ENCODE measurements at places on chromosomes 1 and 21.

- DNase-seq: no peak
Measured at GRCh38 chr1:155383406-155383805, 62.7 kb downstream of the RUSC1 start.

DNA sequence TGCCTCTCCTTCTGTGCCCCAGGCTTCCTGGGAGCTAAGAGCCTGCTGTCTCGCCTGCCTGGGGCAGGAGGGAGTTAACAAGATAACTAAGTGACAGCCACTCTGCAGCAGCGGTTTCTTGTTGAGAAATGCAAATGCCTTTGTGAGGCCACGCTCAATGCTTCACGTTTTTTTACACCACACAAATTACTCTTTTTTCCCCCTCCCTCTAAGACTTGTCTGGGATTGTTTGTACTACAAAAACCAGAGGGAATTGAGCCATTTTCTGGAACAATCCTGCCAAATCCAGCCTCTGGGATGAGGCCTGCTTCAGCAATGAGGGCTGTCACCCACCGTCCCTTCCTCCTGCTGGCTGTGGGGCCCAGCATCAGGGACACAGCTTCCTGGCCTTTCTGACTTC, 119.6 kb downstream of the ACTL8 start:
- no peak for DNase-seq

GRCh38 chr1:118481126-118481525, 296.1 kb upstream of the SPAG17 start:
- DNase-seq: no peak

- no peak for DNase-seq
Measured at GRCh38 chr1:202438393-202439174, 90.1 kb downstream of the PPP1R12B start.

GRCh38 chr1:245853291-245853690, 653.8 kb downstream of the SMYD3 start:
- no peak for DNase-seq

DNA sequence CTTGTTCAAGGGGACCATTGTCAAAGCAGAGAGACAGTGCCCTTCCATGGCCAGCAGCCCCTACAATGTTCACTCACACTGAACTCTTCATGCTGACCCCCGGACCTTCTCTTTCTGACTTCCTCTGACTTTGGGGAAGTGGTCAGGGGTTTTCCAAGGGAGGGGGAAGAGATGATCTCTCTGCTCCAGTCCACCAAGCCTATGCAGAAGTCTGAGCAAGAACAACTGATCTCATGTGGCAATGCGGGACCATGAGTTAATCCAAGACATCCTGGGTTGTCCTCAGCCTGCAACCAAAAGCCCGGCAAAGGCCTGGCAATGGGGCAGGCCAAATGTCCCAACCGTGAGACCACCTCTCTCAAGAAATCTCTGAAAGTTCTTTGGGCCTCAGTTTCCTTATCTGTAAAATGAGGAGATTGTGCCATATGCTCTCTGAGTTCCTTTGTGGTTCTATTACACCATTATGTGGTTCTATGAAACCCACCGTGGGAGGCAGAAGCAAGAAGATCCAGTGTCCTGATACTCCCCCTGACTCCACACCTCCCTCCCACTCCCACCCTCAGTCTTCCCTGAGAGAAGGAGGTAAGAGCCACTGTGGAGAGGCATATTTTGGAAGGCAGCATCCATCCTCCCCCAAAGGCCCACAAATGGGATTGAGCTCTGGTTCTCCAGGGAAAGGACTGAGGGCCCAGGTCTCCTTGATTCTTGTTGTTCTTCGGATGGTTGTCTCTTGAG, 11.8 kb upstream of the ARHGEF2 start:
- DNase-seq: no peak

DNA sequence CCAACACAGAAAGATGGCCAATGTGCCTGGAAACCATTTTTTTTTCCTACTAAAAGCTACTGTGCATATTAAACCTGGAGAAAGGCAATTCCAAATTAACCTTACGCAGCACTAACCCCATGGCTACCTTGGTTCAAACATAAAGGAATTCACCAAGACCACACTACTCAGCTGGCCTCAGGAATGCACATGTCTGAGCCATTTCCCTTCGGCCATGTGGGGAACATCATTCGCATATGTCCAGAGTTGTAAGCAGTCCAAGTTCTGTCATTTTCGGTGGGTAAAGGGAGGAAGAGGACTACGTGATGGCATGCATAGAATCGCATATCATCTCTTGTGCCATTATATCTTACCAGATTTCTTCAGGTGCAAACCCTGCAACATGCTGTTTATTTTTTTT, 175.4 kb downstream of the NTMT2 start:
- DNase-seq: no peak

DNA sequence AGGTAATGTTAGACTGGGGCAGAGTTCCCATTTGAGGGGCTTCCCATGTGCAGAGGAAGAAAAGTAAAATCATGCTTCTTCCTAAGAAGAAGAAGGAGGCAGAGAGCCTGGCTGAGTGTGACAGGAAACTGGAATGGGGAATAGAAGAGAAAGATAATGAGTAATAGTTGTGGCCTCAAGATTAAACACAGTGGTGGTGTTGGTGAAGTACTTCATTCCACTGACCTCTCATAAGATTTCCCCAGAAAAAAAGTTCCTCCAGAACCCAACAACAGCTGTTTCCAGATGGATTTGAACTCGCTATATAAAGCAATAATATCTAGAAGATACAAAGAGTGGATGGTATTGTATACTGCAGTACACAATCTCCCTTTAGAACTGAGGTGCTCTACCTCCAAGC, 13.0 kb downstream of the RGS1 start:
- no peak for DNase-seq

DNA sequence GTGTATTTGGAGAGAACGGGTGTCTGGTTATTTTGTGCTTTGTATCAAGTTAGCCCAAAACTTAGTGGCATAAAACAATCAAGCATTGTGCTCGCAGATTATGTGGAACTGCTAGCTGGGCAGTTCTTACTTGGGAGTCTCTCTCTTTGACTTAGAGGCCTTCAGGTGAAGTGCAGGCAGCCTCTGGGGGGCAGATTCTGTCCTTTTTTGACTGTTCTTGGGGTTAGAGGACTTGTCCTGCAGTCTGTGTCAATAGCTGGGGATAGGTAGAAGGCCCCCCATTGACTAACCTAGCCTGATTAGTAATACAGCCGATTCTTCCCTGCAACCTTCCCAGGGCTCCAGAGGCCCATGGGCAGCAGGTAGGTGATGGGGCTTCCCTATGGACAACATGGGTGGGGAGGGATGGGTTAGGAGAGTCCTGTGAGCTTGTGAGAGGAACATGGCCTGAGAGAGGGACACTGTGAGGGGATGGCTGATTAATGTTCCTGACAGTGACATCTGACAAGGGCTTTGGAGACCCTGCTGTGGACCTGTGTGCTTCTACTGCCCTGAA, 37.2 kb upstream of the ACOT11 start:
- DNase-seq: no peak

GRCh38 chr1:25609921-25610320, 6.7 kb upstream of the MAN1C1 start:
- no peak for DNase-seq

- no peak for DNase-seq
Measured at GRCh38 chr1:68228851-68229250, 3.5 kb downstream of the WLS start.

GRCh38 chr1:82367456-82367855, 566.7 kb downstream of the ADGRL2 start:
- DNase-seq: no peak

- DNase-seq: no peak
Measured at GRCh38 chr1:186792870-186793581, 35.7 kb upstream of the PLA2G4A start.

GRCh38 chr21:46562964-46563607, 41.8 kb downstream of the S100B start:
- no peak for DNase-seq

GRCh38 chr1:3051270-3052268, 17.4 kb upstream of the PRDM16 start:
- no peak for DNase-seq

DNA sequence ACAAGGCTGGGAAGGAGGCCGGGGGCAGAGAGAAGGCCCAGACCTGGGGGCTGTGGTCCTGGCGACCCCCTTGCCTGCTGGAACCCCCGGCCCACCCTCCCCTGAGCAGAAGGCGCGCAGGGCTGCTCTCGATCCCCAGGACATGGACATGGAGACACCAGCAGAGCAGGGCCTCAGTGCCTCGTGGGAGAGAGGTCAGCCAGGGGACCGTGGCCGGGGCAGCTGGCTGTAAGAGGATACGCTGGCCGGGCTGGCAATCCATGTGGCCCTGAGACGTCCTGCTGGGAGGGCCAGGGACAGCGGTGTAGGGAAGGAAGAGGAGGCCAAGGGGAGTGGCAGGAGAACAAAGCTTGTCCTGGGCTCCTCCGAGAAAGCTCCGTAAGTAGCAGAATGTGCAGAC, 132.2 kb downstream of the CASZ1 start:
- DNase-seq: no peak

DNA sequence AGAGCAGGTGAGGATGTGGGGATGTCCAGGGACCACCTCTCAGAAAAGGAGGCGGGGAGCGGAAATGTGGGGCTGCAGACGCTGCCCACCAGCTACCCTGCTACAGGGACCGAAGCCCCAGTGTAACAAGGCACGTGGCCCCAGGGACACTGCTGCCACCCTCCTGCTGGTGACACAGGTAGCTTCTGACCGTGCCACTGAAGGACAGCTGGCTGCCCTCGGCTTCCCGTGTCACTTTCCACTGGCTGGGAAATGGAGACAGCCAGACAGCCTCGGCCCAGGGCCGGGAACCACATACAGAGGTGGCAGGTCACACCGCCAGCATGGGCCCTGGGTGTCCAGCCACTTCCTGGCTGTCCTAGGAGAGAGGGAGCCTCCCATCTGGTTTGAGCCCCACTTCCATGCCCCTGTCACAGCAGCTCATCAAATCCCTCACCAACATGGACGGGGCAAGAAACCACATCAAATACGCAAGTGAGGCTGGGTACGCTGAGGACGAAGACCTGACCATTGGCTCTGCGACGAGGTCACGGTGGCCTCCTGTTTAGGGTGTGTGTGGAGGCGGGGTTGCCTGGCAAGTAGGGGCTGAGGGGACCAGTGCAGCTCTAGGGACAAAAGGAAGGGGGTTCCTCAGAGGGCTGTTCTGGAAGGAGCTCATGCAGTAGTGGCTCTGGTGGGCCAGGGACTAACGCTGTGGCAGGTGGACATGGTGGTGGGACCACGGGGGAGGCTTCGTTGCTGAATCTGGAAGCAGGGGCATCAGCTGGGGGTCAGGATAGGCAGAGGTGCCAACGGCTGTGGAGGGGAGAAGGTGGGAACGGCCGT, 5.0 kb downstream of the PEX10 start:
- DNase-seq: no peak

DNA sequence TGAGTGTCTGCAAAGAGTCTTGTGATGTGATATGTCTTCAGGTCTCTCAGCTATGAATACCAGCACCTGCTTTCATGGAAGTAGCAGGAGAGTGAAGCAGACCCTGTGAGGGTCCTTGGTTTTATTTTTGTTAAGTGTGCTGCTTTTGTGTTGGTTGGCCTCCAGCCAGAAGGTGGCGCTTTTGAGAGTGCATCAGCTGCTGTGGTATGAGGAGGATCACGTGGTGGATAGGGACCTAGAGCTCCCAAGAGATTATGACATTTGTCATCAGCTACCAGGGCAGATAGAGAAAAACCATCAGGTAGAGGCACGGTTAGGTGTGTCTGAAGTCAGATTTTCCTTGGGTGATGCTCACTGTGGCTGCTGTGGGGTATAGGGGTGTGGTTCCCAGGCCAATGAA, 1232.1 kb downstream of the MRPL39 start:
- DNase-seq: no peak

DNA sequence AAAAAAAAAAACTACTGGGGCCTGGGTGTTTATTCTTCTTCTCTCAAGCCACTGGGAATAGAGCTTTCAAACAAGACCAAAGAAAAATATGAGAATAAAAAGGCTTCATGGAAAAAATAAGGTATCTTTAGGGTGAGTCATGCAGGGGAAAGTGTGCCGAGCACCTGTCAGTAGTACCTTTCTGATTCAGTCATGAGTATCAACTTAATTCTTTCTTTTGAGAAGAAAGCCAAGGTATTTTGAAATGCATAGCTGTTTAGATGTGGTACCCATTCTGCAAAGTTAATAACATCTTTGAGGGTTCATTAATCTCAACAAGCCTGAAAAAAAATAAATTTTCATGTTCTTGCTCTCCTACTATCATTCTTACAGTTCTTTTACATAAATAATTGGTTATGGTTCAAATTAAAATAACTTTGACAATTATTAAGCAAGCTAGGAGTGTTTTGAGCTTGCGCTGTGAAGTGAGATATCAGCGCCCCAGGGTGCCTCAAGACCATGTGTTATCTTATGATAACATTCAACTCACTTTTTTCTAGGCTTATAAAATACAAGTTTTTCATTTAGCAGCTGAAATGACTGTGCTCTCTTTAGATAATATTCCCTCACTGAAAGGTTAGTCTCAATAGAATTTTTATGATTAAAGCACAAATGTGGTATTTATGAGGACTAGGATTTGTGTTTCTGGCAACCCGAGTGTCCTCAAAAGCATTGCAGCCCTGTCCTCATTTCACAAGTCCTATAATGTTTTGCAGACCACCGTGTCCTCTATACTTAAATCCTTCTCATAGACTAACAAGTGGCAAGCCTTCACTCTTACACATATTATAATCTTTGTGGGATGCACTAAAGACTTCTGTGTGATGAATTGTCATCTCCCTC, 138.6 kb downstream of the SLC44A5 start:
- no peak for DNase-seq

- no peak for DNase-seq
Measured at GRCh38 chr1:203351037-203351625, at the start of gene FMOD. Gene FMOD (minus strand): TSS chr1:203351122. CDS start chr1:203348270, 2,852 bp downstream.

DNA sequence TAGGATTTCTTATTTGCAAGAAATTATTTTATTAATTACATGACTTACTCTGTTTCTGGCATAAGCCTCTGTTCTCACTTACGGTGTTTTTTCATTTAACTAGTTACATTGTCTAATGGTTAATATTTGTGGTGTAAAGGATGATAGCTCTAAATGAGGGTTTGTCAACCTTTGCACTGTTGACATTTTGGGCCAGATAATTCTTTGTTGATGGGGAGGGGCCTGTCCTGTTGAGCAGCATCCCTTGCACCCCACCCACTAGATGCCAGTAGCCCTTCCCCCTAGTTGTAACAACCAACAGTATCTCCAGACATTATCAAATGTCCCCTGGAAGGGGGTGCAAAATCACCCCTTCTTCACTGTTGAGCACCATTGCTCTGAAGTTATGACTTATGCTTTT, 83.6 kb upstream of the SLC44A3 start:
- DNase-seq: no peak
